ENCODE measurements at places on chromosomes 4 and X. TPM values are rescaled to one million over a fixed set of nuclear protein-coding genes. Genes with fewer than 3 reads are reported as not detected.

The PASD1 gene
- total RNA-seq: 3.3 TPM

The PALLD gene
- 20.9 TPM for total RNA-seq

The NHSL2 gene
- total RNA-seq: not detected

The CXCL1 gene
- total RNA-seq: 81.3 TPM

The LEF1 gene
- total RNA-seq: 101 TPM

All from SK-MEL-5 (cell line).